ENCODE measurements at places on chromosomes 16 and 17. TPM values are rescaled to one million over a fixed set of nuclear protein-coding genes. Genes with fewer than 3 reads are reported as not detected.

GRCh38 chr16:70418274-70418992 is 20.5 kb downstream of the ST3GAL2 start:
- no peak for DNase-seq

- no peak for DNase-seq
Observed at GRCh38 chr16:24541233-24541933, 2.0 kb downstream of the RBBP6 start.

The OTOA gene
- total RNA-seq = 0.40 TPM

DNA sequence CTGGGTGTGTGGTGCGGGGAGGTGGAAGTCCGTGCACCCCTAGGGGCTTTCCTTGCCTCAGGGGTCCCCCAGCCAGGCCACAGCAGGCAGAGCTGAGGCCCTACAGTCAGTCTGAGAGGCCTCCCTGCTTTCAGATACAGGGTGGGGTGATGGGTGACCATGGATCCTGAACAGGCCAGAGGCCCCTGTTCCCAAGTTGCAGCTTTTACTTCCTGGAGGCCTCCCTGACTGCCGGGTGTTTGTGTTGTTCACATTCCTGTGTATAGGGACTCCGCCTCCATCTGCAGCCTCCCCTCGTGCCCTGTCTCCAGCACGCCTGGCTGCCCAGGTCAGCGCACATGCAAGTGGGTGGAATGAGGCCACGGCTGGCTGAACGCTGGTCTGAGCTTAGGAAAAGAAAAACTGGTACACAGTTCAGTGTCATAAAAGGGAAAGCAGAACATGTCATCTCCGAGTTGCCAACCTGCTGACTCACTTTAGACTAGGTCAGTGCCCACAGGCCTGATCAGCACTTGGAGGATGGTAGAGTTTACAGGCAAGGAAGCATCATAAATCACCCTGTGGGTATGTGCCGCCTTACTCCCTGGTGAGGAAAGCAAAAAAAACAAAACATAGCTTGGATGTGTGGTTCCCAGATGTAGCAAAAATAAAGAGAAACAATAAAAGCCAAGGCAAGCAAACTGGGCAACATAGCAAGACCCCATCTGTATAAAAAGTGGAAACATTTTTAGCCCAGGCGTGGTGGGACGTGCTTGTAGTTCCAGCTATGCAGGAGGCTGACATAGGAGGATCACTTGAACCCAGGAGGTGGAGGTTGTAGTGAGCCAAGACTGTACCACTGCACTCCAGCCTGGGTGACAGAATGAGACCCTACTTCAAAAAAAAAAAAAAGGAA is 6.2 kb upstream of the SLC7A6 start:
- DNase-seq = no peak

DNA sequence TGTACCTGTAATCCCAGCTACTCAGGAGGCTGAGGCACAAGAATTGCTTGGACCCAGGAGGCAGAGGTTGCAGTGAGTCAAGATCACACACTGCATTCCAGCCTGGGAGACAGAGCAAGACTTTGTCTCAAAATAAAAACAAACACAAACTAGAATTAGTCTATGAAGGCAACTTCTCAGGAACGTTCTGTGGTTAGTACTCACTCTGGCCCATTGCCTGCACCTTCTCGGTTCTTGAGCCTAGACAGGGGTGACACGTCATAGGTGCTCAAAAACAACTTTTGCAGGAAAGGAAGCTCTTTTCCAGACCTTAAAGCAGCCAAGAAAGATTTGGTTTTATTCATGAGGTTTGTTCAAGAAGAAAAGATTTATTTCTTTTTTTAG is 22.3 kb upstream of the CNOT1 start:
- DNase-seq = no peak

DNA sequence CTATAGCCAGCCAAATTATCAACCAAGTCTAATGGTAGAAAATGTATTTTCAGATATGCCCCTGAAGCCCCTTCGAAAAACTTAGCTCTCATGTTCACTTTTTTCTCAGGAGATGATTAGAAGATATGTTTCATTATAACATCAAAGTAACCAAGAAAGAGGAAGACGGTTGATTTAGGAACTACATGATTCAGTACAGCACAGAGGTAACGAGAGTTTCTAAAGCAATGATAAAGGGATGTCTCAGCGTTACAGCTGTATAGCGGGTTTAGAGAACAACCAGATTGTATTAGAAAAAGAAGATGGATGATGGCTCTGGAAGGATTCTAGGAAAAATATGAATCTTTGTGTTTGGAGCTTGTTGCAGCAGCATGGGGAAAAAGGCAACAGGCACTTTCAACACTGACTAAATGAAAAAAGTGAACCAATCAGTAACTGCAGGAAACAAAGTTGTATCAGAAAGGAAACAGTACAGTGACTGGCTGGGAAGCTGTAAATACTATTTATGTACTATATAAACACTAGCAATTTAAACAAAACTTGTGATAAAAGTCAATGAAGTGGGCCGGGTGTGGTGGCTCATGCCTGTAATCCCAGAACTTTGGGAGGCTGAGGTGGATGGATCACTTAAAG is 21.5 kb downstream of the MBTD1 start:
- no peak for DNase-seq

The MC1R gene
- total RNA-seq = 1.7 TPM

- no peak for DNase-seq
Observed at GRCh38 chr17:16969931-16970906, 1.7 kb downstream of the TNFRSF13B start.

All from neural progenitor cell (in vitro differentiated cells).